ENCODE measurements at places on chromosomes 1 and 21.

DNA sequence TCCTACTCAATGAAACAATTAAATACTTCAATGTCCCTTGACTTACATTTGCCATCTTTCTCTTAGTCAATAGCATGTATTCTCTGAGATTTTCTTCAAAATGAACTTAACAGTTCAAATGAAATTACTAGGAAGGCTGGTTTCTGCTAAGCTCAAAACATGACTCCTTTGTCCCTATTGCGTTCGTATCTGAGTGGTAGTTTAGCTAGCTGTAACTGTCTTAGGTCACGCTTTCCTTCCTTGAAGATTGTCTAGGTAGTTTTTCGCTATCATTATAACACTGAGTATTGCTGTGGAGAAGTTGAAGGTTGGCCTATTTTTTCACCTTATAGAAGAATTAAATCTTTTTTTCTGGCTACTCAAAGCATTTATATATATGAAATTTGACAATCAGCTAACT is 1535.2 kb downstream of the PLA2G4A start:
- DNase-seq = no peak

GRCh38 chr1:219184337-219184736 is 10.7 kb downstream of the LYPLAL1 start:
- DNase-seq = no peak

DNA sequence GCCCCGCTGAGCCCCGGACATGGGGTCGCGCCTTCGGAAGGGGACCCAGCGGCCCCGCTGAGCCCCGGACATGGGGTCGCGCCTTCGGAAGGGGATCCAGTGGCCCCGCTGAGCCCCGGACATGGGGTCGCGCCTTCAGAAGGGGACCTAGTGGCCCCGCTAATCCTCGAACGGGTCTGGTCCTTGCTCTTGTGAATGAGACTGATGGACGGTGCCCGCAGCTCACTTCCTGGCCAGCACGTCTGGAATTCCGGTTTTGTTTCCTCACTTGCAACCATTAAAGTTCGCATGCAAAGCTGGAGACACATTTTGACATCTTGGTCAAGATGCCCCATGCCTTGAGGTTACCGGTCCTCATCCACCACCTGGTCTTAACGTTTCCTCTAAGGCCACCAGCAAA is 5.6 kb downstream of the WRAP73 start:
- no peak for DNase-seq

DNA sequence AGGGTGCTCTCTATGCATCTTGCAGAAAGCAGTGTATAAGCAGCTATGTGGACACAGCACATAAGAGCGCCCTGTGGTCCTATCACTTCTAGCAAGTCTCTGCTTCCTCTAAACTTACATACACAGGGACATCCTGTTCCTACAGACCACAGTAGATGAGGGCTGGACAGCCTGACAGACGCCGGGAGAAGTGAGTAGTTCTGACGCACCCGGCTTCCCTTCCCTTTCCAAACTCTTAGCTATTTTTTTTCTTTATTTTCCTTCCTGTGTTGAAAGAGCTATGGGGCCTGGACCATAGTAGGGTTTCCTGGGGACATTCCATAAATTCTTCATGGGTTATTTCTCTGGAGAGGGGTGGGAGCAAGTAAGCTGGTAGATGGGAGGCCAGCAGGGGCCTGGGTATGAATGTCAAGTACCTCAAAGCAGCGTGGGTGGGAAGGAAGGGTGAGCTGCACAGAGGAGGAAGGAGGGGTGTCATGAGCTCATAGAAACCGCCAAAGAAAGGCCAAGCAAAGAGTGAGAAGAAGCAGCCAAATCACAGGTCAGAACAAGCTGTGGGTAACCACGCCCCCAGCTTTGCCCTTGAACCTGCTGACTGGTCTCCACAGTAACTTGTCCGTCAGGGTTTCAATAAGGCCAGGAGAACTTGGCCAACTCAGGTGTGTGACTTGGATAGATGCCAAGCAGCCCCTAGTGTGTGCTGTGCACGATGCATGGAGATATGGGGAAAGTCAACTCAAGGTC is 36.6 kb downstream of the PLXNA2 start:
- DNase-seq = no peak

DNA sequence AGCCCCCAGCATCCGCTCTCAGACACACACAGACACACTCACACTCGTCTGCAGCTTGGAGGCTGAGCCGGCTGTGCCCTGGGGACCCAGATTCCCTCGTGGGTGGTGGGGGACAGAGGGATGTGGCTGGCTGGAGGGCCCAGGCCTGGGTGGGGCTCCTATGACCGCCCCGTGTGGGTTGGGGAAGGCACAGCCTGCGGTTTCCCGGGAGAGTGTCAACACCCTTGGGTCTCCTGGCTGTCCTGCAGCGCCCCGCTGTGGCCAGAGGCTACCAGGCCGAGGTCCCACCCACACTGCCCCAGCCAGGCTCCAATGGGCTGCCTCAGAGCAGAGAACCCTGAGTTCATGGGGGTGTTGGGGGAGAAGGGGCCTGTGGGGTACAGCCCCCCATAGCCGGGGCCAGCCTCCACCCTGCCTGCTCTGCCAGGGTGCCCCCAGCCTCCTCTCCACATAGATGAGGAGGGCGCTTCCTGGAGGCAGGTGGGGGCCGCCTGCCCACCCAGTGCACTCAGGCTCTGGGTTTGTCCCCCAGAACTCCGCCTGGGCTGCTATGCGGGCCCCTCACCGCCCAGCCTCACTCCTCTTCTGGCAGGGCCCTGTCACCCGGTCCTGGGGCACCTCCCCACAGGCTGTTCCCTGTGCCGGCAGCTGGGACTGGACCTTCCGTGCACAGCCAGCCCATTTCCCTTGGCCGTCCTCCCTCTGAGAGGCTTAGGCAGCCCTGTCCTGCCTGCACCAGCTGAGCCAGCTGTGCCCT is at the start of gene TTC34:
TSS of gene TTC34 (minus strand) at position 159 of the 757 bp plus-strand sequence. CDS start 866 bp downstream, outside the sequence.
- DNase-seq = peak; percentile 68

- DNase-seq = no peak
These were observed 660.6 kb upstream of the B3GALT2 start for GRCh38 chr1:193846876-193847604.

- no peak for DNase-seq
These were observed 5.8 kb downstream of the KIF1B start for GRCh38 chr1:10216090-10216749.

DNA sequence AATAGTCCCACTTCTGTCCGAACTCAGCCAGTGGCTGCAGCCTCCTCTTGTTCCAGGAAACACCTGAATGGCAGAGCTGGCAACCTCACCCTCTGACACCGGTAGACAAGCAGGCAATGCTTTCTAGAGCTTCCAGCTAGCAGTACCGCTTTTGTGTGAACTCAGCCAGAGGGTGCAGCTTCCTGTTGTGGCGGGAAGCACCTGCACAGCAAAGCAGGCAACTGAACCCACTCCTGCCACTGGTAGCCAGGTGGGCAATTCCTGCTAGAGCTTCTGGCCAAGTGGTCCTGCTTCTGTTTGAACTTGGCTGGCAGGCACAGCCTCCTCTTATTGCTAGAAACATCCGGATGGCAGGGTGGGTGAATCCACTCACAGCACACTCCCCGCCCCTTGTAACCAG is 40.1 kb upstream of the TMPRSS15 start:
- DNase-seq = no peak

Data from left hindlimb (tissue), 1 donor.